ENCODE measurements at places on chromosomes 2 and 18.

DNA sequence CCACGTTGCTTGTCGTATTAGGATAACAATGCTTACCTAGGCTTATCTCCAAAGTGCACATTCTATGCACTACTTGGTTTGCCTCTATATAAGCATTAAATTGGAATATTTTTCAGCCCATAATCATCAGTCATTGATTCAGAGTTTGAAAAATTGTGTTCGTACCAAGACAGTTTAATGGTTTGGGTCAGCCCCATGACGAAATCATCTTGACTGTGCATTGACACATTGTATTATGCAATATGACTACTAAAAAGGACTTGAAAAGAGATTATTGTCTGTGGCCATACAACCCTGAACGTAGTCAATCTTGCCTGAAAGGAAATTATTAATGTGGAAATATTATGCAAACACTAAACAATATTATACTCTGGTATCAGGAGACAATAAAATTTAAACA lies 141.3 kb downstream of the EML6 start:
- DNase-seq, result no peak

DNA sequence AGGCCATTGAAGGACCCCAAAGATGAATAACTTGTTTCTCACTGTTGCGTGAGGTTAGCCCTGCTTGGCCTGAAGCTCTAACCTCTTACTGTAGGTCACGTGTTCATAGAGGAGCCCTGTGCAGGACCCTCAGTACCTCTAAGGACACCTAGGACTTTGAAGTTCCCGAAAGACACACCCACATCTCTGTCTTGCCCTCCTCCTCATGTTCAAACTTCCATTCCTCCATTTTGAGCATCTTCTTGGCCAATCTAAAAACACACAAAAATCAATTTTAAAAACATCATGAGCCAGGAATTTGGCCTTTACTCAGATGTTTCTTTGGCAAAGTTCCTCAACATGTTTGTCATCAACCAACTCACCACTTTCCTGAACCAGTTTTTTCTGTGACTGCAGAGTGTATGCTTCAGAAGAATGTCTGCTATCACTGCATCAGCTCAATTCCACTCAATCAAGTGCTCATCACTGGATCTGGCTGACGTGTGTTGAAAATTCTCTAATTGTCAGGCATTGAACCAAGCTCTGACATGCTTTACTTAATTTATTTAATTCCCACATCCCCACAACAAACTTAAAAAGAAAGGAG lies 101.6 kb downstream of the AP1S3 start:
- peak; percentile 94 for DNase-seq

DNA sequence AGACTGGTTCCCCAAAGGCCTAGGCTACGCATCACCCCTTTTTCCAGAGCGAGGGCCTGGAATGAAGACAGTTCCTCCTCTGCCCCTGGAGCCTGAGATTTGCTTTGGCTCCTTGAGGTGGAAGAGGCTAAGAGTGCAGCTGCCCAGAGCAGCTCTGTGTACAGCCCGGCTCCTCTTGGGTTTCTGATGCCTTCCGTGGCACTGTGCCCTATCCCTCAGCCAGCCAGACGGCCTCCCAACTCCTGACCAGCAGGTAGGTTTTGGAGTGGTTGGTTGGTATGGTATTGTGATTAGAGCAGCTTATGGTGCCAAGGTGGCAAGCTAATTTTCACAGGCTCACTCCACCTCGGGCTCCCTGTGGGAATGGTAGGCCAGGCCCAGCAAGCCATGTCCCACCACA lies 112.2 kb downstream of the TANC1 start:
- no peak for DNase-seq

- no peak for DNase-seq
These were observed 142.6 kb downstream of the MEIS1 start for GRCh38 chr2:66577321-66578053.

GRCh38 chr2:164661349-164661748 lies 40.1 kb upstream of the GRB14 start:
- DNase-seq, result peak; percentile 60

DNA sequence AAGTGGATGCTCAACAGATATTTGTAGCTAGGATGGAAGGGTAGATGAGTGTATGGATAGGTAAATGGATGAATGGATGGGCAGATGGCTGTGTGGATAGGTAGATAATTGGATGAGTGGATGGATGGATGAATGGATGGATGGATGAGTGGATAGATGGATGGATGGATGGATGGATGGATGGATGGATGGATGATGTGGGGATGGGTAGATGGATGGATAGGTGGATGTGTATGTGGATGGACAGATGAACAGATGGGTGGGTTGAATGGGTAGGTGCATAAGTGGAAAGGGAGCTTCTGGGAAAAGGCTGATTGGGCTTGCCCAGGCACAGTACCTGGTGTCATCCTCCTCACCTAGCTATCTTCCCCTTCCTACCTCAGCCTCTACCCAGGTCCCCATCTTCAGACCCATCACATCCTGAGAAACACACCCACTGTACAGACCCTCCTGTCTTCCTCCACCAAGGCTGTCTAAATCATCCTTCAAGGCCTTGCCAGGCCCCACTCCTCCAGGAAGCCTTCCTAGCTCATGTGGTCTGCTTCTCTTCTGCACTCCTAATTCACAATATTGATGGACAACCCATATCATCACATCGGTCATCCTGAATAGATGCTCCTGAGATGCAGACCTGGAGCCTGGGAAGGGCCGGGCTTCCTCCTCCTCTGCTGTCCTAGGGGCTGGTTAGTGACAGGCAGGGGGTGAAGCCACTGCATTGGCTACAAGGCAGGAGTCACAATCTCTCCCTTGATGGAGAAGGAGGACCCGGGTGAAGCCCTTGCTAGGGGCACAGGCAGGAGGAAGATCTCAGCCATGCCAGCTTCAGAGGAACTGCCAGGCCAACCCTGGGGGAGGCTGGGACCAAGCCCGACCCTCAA lies 49.4 kb downstream of the SMAD7 start:
- DNase-seq, result no peak

DNA sequence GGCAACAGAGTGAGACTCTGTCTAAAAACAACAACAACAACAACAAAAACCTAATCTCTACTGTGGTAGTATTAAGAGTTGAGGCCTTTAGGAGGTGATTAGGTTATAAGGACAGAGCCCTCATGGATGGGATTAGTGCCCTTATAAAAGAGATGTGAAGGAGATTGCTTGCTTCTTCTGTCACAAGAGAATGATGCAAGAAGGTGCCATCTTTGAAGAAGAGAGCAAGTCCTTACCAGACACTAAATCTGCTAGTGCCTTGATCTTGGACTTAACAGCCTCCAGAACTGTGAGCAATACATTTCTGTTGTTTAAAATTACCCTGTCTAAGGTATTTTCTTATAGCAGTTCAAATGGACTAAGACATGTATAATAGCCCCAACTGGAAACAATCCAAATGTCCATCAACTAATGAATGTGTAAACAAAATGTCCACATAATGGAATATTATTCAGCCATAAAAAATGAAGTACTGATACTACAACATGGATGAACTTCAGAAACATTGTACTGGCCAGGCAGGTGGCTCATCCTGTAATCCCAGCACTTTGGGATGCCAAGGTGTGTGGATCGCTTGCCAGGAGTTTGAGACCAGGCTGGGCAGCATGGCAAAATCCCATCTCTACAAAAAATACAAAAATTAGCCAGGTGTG lies 1.6 kb upstream of the ARHGEF33 start:
- DNase-seq, result no peak

DNA sequence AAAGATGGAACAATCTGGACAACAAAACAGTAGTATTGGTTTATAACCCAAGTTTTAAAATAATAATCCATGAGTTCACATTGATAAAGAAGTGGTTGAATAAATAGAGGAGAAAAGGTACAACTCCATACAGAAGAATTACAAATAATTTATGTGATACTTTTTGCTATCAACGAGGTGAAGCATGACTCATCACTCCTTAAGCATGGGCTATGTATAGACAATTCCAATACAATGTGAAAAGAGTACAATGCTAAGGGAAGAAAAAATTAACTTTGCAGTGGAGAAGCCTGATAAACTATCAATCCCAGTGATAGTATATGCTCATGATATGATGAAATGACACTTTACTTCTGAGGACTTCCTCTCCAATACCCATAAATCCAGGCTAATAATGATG lies 312.9 kb downstream of the GULP1 start:
- DNase-seq, result peak; percentile 5

- peak; percentile 41 for DNase-seq
These were observed 15.6 kb downstream of the PHLPP1 start for GRCh38 chr18:62730941-62731340.

DNA sequence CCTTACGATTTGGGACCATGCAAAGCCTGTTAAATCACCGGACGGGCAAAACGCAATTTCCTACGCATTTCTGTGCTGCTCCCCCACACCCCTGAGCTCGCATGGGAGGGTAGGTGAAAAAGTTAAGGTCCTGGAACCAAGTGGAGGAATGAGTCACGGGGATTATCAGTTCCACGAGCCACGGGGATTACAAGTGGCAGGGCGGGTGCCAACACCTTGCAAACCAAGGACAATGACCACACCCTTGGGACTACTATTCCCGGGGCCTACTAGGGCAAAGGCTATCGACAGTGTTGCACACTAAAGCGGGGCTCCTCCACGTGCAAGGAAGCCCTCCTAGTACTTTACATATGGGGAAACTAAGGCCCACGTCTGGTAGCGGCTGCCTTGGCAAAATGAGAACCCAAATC lies 447 bp downstream of the RETSAT start:
- DNase-seq, result peak; percentile 75

DNA sequence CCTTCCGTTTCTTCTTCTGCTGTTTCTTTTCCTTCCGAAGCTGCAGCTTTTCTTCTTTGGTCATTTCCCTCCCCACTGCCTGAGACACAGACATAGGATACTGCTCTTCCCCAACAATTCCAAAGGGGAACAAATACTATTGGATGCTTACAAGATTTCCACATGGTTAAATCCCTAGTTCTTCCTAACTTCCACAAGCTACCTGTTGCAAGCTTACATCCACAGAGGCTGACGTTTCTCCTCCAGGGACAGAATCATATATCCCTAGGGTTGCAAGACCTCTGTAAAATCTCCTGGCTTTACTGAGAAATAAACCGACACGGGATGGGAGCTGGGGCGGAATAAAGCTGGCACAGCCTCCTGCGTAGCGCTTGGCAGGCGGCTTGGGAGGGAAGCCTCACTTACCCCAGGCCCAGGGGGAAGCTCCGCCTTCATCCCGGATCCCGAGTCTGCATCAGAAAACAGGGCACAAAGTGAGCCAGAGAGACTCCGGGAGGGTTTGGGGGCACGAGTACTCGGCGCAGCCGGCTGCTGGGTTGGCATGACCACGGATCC lies 590 bp downstream of the EIF2B4 start:
- peak; percentile 81 for DNase-seq

GRCh38 chr2:75561566-75562512 lies 1.1 kb upstream of the EVA1A start:
- peak; percentile 74 for DNase-seq

DNA sequence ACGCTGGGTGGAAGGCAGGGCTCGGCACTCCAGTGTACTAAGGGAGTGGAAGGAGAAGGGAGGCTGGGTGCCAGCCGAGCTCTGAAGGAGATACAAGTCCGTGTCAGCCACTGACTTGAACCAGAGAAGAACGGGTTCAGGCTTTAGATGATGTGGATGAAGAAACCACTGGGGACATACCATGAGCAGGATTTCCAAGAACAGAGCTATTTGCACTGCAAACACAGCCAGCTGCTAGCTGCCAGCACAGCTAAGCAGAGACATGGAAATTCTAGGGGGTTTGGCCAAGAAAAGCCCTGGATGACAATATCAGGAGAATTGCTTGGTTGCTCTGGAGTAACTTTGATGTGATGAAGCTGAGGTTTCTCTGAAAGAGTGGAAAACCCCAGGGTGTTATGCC lies 5.2 kb downstream of the CD207 start:
- DNase-seq, result no peak

GRCh38 chr2:72988041-72988440 lies 70.7 kb downstream of the EMX1 start:
- no peak for DNase-seq

DNA sequence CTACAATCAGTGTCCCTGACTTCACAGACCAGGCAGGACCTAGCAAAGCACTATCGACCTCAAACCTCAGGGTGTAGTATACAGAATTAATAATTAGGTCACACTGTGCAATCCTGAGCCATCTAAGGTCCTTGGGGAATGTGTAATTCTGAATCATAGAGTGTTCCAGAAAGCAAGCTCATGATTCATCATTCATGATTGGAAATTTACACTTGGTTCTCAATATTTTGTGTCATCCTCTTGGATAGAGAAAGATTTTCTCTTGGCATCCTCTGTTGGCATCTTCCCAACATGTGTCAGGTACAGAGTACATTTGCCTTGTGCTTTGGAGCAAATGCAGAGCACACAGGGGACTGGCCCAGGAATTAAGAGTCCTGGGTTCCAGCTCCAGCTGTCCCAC lies 245.0 kb upstream of the NT5C1B start:
- DNase-seq, result peak; percentile 90

GRCh38 chr2:103784261-103784660 lies 1022.4 kb downstream of the TMEM182 start:
- no peak for DNase-seq

GRCh38 chr2:222504719-222505118 lies 80.4 kb downstream of the SGPP2 start:
- no peak for DNase-seq

- DNase-seq, result no peak
These were observed 278.4 kb upstream of the FAM98A start for GRCh38 chr2:33877348-33878016.

DNA sequence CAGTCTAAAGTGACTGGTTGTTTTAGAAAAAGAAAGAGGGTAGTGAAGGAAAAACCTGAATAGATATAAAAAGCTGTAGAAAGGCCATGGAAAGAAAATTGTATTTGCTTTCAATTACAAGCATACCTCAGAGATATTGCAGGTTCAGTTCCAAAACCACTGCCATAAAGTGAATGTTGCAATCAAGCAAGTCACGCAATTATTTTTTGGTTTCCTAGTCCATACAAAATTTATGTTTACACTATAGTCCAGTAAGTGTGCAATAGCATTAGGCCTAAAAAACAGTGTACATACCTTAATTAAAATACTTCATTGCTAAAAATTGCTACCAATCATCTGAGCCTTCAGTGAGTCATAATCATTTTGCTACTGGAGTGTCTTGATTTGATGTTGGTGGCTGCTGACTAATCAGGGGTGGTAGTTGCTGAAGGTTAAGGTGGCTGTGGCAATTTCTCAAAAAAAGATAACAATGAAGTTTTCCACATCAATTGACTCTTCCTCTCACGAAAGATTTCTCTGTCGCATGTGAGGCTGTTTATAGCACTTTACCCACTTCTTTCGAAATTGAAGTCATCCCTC lies 2003.8 kb upstream of the PIK3C3 start:
- peak; percentile 72 for DNase-seq

- DNase-seq, result no peak
These were observed 373.3 kb upstream of the GALNT5 start for GRCh38 chr2:156884216-156884615.

DNA sequence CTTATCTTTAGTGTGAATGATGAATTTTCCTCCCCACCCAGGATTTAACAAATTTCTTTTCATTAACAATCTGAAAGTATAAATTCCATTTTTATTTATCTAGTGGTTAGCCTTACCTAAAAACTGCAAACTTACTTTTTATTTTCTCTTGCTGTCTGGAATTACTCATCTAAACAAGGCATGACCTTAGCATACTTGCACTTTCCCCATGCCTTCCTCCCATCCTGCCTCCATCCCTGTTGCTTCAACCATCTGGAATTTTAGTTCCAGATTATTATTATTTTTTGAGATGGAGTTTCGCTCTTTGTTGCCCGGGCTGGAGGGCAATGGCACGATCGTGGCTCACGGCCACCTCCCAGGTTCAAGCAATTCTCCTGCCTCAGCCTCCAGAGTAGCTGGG lies 35.6 kb downstream of the GDF7 start:
- DNase-seq, result no peak

GRCh38 chr2:144084114-144084661 lies 435.7 kb downstream of the ZEB2 start:
- DNase-seq, result peak; percentile 85

Data from GM23248 (cell line).